ENCODE measurements at places on chromosomes 5 and 9. TPM values are rescaled to one million over a fixed set of nuclear protein-coding genes. Genes with fewer than 3 reads are reported as not detected.
A peak's percentile ranks its signal among the peaks of the same experiment; 100 is the strongest.

- peak; percentile 89 for DNase-seq
Observed at GRCh38 chr5:111953351-111954127, 196.5 kb upstream of the NREP start.

DNA sequence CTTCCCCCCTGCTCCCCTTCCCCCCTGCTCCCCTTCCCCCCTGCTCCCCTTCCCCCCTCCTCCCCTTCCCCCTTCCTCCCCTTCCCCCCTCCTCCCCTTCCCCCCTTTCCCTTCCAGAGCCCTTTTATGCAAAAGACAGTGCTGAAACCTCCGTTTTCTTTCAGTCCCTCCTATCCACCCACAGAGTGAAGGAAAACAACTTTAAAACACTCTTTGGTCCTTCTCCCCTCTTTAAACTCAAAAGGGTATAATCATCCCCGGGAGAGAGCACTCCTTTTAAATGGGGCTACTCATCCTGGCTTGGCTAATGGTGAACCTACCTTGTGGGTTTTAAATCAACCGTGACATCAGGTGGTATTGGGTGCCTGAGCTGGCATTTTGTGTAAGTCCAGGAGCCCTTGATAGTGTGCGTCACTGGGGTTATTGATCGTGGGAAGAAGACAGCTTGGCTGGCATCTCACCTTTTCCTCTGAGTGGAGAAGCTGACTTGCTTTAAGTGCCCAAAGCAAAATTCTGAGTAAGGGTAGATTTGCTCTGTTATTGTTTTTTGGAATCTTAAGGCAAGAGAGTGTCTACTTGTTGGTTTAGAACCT is 2.7 kb downstream of the LARP1 start:
- no peak for DNase-seq

- no peak for DNase-seq
Observed at GRCh38 chr5:146521403-146522106, 5.6 kb upstream of the GPR151 start.

The PKD2L2 gene
- total RNA-seq: not detected

The PCDHA6 gene
- total RNA-seq: 0.12 TPM
